ENCODE measurements at places on chromosomes 4 and X. TPM values are rescaled to one million over a fixed set of nuclear protein-coding genes. Genes with fewer than 3 reads are reported as not detected.

- DNase-seq: no peak
These were observed 8.7 kb upstream of the GABRE start for GRCh38 chrX:151983186-151983585.

GRCh38 chr4:73409978-73410548 lies 6.0 kb downstream of the ALB start:
- no peak for DNase-seq

GRCh38 chrX:46551494-46552128 lies 6.4 kb upstream of the ZNF674 start:
- DNase-seq: no peak

GRCh38 chrX:132855780-132856341 lies 102.6 kb downstream of the HS6ST2 start:
- DNase-seq: no peak

Gene LARP1B
- 20.0 TPM for total RNA-seq

DNA sequence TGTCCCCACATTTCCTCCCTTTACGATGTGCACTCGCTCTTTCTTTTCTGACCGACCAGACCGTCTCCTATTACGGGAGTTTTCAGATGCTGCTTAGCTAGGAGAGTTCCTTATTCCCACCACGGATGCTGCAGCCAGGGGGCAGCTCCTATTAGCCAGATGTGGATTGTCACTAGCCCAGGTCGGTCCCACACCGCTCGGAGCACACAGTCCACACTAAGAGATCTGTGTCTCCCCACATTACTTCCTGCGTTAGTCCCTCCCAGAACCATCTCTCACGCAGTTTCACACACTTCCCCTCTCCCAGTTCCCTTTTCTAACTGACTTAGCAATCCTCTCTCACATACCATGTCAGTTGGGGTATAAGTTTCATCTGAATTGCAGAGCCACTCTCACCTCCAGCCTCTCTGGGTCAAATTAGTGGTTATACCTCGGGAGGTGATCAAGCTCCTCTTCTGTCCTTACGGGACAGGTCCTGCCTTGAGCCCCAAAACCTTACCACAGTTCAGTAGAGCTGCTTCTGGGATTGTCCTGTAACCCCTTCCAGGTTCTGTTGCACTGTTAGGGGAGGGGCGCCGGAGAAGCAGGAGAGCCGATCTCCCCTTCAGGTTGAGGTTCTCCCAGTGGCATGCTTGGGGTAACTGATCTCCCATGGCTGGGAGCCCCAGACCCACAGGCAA lies 28.2 kb downstream of the SULT1E1 start:
- no peak for DNase-seq

GRCh38 chr4:186342582-186342981 lies 76.6 kb downstream of the F11 start:
- DNase-seq: no peak

DNA sequence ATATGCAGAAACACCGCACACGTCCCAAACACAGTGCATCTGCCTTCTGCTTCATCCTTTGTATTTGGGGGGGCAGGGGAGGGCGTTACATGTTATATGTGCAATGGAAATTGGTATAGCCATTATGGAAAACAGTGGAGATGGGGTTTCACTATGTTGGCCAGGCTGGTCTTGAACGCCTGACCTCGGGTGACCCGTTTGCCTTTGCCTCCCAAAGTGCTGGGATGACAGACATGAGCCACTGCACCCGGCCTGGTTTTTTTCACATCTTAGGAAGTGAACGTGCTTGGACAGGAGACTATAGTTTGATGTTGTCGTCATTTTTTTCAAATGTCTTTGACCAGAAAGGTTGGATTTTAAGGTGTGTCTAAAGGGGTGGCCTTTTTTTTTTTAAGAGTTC lies 88.6 kb downstream of the DHRSX start:
- DNase-seq: peak; percentile 85

- DNase-seq: no peak
These were observed 574.0 kb upstream of the GALNTL6 start for GRCh38 chr4:171239196-171239595.

DNA sequence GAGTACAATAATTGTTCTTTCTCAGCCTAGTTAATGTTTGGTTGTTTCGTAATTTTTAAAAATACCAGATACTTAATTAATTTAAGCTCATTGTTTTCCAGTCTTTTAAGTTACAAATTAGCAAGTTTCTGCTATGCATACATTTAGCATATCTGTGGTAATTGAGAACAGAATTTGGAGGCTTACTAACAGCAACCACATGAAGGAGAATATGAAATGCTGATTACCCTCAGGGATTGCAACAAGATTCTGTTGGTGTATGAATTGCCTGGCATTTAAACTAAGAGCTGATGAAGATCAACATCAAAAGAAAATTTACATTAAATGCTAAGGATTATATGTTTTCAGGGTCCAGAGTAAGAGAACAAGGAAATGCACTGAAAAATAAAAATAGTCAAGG lies 580.0 kb upstream of the INTU start:
- no peak for DNase-seq

GRCh38 chr4:122514671-122515070 lies 58.1 kb upstream of the IL2 start:
- DNase-seq: no peak

Gene PRAF2
- total RNA-seq: 20.7 TPM

DNA sequence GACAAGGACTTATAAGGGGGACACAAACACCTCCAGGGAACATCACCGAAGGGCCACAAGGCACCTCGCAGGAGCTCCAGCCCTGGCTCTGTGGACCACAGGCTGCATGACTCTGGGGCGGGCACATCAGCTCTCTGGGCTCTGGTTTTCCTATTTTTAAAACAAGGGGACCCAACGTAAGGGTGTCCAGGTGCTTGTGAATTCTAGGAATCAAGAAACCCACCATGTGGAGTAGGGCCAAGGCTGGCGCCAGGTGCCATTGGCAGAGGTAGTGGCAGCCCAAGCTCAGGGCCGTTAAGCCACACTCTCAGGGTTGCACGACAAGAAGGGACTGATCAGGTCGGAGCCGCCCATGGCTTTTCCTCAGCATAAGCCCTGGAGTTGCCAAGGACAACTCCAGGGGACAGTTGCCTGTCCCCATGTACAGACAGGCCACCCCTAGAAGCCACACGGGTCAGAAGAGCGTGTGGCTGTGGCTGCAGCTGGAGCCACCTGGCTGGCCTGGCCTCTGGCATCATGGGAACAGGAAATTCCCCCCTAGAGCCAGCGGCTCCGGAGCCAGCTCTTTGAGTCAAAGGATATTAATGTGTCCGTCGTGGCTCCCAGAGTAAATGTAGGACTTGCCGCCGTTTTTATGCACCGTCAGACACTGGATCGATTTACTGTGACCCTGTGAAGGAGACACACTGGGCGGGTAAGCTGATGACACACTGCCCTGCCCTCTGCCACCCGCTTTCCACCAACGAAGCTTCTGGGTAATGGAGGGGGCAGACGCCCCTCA lies 32.5 kb downstream of the WDR1 start:
- peak; percentile 65 for DNase-seq

DNA sequence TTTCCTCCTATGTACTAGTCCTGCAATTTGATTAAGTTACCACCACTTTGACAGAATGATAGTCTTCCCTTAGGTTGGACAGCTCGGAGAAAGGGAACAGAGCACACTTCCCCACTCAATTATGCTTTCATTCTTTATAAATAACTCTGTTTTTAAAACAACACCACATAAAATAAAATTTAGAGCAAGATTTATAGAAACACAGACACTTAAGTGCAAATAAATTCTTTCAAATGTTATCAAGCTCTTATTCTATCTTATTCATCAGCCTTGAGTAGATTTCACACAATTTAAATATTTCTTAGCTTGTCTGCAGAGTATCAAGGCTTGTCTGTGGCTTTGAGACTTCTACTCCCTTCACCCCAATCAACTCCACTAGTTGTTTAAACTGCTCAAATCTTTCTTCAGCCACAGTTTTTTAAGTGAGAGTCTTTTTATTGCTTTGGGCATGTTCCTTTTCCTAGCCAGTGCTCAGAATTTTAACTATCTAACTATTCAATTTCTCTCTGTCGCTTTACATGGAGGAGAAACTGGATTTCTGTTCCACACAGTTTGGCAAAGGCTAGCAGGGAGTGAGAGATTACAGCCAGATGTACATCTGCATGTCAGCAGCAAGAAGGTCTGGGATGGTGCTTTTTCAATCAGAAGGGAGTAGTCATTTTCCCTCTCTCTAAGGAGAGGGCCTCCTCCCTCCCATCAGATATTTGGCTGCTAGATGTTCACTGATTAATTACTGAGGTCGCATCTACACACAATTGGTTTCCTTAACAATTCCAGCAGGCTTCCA lies 53.1 kb upstream of the PLAC1 start:
- no peak for DNase-seq

DNA sequence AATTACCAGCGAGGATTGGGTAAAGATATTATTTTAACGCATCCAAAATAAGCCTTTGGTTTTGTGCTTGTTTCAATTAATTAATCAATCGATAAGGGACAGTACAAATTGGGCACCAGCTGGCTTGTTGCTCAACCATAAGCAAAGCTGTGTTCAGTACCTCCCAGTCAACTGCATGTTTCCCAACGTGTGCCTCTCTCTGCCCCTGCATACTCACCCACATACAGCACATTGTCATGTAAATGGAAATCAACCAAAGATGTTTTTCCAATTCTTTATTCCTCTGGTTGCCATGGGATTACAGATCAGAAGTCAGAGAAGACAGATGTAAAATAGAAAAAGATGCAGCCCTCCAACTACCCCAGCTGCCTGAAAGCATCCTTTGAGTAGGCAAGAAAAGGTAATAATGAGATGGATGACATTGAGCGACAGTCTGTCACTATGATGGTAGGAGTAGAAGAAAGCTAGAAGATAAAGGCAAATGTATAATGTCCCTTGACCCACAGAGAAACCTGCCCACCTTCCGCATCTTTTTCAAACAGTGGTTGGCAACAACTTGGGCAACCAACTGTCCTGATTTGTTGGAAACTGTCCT lies 92.7 kb upstream of the TSPAN7 start:
- no peak for DNase-seq

- no peak for DNase-seq
These were observed 137.8 kb upstream of the CPEB2 start for GRCh38 chr4:14864365-14865030.

- DNase-seq: no peak
These were observed 33.8 kb downstream of the MTTP start for GRCh38 chr4:99608417-99608816.

DNA sequence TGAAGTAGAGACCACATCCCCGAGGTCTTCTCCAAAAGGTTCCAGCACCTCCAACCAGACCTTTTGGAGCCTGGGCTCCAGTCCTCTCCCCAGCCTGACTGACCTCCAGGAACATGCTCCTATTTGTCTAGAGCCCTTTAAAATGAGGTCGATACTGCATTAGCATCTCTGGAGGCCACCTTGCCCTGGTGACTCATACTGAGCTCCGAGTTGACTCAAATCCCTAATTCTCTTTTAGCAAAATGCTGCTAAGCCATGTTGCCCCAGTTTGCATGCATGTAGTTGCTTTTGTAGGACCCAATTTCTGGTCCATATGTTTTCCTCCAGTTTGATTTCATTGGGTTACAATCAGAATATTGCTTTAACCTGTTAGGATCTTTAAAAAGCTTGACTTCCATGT lies 43.5 kb upstream of the CITED1 start:
- DNase-seq: no peak

GRCh38 chr4:76511947-76512346 lies 76.9 kb downstream of the SHROOM3 start:
- DNase-seq: no peak

- no peak for DNase-seq
These were observed 2.9 kb upstream of the PPP4R3C start for GRCh38 chrX:27466051-27466450.

Gene STEEP1
- total RNA-seq: 24.6 TPM

Gene SMIM31
- total RNA-seq: not detected

DNA sequence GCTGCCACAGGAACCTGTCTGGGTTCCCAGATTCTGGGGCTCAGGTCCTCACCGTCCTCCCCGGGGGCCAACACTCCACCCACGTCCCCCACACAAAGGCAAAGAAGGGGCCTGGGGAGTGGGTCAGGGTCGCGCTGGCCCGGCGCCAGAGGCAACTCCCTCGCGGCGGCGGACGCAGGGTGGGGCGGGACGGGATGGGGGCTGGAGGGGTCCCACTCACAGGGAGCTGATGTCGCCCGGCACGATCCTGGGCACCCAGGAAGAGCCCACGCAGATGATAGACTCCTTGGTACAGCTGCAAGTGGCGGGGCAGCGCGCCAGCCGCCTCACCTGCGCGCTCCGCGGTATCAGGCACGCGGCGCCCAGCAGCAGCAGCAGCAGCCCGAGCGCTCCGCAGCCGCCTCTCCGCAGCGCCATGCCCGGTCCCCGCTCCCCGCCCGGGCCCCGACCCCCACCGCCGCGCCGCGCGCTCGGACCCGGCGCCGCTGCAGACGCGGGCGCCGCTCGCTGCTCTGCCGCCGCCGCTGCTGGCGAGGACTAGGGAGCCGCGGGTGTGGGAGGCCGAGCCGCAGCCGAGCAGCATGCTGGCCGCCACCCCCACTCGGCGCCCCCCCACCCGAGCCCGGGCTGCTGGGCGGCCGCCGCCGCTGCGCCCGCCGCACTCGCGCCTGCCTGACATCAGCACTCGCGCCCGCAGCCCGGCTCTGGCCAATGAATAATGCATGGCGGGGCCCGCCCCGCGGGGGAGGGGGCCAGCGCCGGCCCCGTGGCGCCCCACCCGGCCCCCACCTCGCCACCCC lies at the start of gene LGI2:
TSS of gene LGI2 (minus strand) at position 670 of the 800 bp plus-strand sequence. CDS start at position 417, 253 bp downstream.
- DNase-seq: no peak

Gene TDO2
- total RNA-seq: not detected

Gene NEIL3
- 0.32 TPM for total RNA-seq

Gene SNCA
- 13.4 TPM for total RNA-seq
